BE2C (cell line): ENCODE measurements at places on chromosomes 6 and 20.

DNA sequence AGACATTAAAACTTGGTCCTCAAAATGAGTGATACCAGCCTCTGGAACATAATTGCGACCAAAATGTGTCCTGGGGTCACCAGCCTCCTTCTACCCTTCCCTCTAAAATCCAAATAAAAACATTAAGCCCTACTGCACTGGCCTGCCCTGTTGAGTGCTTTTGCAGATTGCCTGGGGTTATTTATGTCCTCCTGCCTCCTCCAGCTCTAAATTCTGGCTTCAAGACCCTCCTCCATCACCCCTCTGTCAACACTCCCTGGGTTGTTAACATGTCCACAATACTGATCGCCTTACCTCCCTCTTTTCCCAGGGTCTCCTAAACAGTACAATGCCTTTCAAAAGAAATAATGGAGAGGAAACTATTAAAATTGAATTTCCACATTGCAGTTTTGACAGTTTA is 327.5 kb downstream of the NRN1 start:
- no peak for DNase-seq

GRCh38 chr6:144415835-144416237 is 130.7 kb downstream of the UTRN start:
- DNase-seq = no peak

GRCh38 chr6:11232770-11233626 is 530 bp upstream of the NEDD9 start:
- no peak for DNase-seq

DNA sequence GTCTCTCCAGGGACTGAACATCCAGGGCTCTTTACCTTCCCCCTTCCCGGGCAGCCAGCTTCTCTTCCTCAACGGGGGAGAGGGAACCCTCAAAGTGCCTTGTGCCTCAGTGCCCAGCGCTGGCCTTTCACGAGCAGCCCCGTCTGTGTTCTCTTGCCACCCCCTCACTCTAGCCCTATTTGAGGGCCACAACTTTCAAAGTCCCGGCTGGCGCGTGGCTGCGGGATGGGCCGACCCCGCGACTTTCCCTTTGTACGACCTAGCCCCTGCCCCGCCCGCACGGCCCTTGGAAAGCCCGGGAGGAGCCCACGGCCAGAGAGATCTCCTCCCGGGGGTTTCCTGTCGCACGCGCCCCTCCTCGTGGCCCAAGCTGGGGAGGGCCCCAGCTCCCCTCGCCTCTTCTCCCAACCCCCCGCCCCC is 559 bp downstream of the SCRT2 start:
- peak; percentile 24 for DNase-seq

DNA sequence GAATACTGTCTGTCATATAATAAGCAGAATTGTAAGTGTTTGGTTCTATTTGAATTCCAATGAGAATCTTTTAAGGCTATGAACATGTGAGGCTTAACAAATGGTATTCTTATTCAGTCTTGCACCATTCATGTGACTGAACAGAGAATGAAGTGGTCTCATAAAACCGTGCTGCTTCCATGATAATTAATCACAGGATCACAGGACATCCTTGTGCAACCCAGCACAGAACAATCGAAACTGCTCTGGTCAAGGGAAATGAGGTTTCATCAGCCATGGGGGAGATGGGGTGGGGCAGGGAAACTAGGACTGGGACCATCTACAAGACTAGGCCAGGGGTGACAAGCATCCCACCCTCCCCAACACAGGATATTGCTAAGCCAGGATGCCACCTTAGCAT is 6.0 kb downstream of the PPIL6 start:
- DNase-seq = no peak

DNA sequence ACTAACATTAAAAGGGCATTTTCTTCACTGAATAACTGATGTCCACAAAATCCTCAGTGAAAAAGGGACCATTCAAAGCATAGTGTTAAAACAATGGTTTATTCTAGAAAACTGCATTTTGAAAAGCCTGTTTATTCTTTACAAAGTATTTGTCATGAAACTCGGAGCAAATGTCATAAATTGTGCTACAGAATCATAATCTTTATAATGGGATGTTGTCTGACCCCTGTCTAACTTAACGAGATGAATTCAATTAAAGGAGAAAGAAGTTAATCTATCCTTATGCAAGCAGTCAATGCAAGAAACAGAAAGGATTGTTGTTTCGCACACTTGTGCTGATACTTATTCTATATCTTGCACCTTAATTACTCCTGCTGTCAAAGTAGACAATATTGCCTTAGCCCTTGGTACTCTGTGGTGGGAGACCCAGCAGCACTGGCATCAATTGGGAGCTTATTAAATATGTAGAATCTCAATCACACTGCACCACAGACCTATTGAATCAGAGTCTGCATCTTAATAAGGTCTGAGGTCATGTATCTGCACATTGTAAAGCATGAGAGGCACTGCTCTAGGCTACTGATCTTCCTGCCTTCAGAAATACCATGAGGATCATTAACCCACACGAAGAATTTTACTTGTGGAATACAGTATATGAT is 708.3 kb downstream of the HDGFL1 start:
- DNase-seq = peak; percentile 14

DNA sequence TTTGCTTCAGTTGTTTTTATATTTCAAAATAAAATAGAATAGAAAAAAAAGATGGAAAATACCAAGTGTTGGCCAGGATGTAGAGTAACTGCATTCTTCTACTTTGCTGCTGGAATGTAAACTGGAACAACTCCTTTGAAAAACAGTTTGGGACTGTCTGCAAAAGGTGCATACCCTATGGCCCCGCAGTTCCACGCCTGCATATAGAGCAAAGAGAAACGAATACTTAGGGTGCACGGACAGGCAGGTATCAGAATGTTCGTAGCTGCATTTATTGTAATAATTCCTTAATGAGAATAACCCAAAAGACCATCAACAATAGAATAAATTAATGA is 603 bp upstream of the RAB23 start:
- no peak for DNase-seq

DNA sequence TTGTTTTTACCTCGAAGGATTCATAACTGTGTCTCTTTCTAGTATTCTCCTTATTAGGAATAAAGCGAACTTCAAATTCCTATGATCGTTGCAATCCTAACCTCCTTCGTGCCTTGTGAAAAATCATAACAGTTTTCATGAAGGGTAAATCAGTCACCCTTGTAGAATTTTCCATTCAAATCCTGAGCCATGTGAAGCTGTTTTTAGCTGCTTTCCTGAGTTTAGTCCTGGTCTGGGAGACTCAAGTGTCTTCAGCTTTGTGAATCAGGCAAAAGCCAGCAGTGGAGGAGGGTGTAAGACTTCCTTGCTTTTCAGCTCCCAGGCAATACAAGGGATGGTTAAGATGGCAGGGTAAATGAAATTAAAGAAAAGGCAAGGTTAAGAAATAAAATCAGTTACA is 24.3 kb downstream of the GCNT2 start:
- no peak for DNase-seq

- peak; percentile 49 for DNase-seq
These were observed 18.7 kb downstream of the DIDO1 start for GRCh38 chr20:62907384-62908317.

DNA sequence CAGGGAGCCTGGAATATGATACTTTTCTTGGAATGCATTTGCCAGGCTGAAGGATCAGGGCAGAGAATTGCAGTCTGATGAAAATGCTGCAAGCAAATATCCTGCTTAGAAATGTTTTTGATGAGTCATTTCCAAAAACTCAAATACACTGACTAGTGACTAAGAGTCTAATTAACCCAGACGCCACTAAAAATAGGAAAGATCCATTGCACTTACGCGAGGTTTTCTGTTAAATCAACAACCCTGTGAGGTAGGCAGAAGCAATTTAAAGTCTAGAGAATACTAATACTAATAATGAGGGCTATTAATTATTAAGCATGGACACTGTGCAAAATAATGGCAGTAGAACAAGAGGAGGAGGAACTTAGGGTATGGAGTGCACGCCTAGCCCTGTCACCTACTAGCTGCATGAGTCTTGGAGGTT is 130.1 kb upstream of the DOK5 start:
- no peak for DNase-seq

GRCh38 chr6:87544474-87544735 is 45.4 kb downstream of the RARS2 start:
- no peak for DNase-seq

DNA sequence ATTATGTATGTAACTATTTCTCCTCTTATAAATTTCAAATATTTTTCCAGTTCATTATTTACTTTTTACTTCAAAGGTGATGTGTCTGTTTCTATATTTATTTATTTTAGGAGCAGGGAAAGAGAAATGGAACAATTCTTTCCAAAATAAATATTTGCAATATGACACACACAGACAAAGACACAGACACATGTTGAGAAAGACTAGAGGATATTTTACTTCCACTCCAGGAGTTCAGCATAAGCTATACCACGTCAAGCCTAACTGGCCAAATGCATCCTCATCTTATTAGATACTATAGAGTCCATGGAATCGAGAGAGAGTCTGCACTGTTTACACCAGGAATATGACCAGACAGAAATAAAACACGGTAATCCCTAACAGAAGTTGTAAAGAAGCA is 13.3 kb downstream of the RALGAPA2 start:
- DNase-seq = no peak

DNA sequence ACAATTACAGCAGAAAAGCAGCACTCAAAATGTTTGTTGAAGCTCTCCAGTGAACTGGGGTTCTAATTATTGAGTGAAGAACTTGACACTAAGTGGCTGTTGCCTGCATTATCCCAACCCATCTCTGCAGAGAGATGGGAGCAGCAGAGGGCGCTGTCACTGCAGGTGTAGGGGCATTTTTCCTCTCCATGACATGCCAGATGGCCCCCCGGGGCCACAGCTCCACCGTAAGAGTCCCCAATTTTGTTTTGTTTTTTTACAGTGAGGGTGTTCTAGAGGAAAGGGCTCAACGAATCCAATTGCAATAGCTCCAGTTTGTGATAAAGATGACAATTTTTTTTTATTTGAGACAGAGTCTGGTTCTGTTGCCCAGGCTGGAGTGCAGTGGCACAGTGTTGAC is 1.9 kb upstream of the FUCA2 start:
- DNase-seq = peak; percentile 25

DNA sequence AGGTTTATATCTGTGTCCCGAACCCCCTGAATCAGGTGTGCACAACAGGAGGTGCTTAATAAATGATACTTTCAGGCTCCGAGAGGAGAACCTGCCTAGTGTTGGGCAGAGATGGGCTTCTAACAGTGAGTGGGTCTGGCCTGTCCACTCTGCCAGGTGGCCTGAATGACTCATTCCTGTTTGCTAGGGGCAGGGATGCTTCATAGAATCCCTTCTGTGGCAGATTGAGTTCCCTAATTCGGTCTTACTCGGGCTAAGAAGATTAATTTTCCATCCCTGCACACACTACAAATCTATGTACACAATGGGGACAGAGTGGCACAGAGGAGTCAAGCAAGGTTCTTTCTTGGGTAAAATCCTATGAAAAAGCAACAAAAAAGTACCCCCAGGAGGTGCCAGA is 19.8 kb downstream of the SDC4 start:
- DNase-seq = no peak

- DNase-seq = no peak
These were observed 1.2 kb downstream of the PAK5 start for GRCh38 chr20:9837634-9838033.

- no peak for DNase-seq
These were observed 55.5 kb upstream of the SGK1 start for GRCh38 chr6:134373282-134373922.

- no peak for DNase-seq
These were observed 22.9 kb upstream of the NPBWR2 start for GRCh38 chr20:64130271-64130670.

DNA sequence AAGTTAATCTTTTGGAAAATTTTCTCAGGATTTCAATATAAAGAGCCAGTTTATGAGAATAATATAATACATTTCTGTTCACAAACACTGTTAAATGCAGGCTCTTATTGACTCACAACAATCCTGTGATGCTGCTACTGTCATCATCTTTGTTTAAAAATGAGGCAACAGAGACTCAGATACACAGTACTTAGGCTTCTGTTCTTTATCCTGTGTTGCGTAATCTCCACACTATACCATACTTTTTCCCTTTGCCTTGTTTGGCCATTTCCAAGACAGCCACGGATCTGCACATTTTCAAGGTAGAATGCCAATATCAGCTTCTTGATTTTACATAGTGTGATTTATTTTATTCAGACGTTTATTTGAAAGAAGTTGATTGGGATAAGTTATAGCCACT is 699.0 kb upstream of the CITED2 start:
- no peak for DNase-seq

GRCh38 chr20:47802975-47803374 is 17.7 kb upstream of the SULF2 start:
- no peak for DNase-seq

DNA sequence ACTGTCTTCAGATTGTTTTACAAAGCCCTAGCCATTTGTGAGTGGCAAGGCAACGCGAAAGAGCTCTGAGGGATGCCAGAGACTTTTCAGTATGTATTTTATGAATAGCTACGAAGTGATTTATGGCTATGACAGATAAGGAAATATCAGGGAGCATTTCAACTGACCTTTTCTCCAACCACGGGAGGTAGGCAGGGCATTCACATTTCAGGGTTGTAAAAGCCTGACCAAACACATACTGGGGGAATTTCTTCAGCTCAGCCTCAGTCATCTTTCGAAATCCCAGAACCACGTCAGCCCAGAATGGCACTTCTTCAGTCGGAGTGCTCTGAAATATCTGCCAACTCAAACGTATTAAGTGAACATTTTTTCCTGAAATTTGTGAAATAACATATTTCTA is 10.8 kb downstream of the DDO start:
- no peak for DNase-seq

- no peak for DNase-seq
These were observed 163.0 kb upstream of the KCNG1 start for GRCh38 chr20:51185861-51186260.

- no peak for DNase-seq
These were observed 84.0 kb downstream of the FARS2 start for GRCh38 chr6:5345324-5345723.

DNA sequence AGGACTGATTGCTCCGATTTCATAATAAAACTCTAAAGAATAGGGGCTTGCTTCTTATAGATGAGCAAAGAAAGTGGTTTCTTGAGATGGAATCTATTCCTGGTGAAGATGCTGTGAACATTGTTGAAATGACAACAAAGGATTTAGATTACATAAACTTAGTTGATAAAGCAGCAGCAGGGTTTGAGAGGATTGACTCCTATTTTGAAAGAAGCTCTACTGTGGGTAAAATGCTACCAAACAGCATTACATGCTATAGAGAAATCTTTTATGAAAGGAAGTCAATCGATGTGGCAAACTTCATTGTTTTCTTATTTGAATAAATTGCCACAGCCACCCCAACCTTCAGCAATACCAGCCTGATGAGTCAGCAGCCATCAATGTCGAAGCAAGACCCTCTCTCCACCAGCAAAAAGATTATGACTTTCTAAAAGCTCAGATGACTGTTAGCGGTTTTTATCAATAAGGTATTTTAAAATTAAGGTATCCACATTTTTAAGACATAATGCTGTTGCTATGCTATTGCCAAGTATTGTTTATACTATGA is 12.7 kb upstream of the MTRF1L start:
- no peak for DNase-seq
